Esophagus squamous epithelium (tissue), 5 donors: ENCODE measurements at places on chromosomes 2 and 18.

DNA sequence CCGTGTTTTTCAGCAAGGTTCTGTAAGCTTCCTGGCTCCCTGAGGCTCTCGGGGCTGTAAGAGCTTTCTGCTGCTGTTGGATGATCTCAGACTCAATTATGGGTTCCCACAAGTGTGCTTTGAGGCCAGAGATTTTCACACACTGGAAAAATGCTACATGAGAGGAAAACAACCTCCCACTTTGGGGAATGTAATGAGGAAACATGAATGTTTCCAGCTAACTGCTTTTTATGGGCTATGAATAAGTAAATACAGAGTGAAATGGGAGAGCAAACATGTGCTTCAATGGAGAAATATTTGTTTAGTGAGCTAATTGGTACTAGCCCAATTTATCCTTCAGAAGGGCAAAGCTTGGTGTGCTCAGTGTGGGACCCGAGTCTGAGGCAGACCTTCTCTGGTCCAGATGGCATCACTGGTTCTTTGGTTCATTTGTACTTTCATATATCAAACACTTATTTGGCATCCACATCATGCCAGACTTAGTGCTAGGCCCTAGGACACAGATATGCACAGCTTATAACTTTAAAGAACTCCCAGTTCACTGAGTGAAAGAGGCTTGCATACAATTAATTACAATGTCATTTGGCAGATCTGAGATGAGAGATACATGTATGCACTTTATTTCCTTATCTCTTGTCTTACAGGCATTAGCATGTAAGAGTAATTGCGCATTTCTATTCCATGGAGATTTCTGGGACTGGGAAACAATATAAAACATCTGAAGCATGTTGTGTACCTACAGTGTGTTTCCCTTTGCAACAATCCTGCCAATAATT, 248.8 kb downstream of the RDH14 start:
- no peak overlapping the region for H3K4me3 ChIP-seq
- no peaks in the 10 kb centered on the region for H3K27me3 ChIP-seq
- H3K4me1 ChIP-seq: no peaks in the 10 kb centered on the region
- no peaks in the 10 kb centered on the region for H3K36me3 ChIP-seq
- H3K27ac ChIP-seq: no peak overlapping the region
- no peak for DNase-seq

DNA sequence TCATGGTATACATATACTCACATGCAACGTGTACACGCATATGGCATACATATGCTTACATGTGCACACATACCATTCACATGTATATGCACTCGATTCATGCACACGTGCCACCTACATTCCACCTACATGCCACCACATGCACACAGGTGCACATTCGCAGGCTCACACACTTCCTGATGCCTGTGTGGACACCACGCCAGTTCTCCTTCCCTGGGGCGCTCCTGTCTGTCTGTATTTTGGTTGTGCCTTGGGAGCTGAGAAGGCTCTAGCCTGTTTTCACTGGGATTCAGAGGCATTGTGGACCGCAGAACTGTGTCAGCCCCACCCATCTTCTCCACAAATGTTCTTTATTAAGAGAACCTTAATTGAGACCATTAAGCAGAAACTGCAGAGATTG, 96.6 kb upstream of the CTDP1 start:
- H3K27ac ChIP-seq: no peak overlapping the region
- H3K4me1 ChIP-seq: no peaks in the 10 kb centered on the region
- no peaks in the 10 kb centered on the region for H3K36me3 ChIP-seq
- no peaks in the 10 kb centered on the region for H3K27me3 ChIP-seq

- H3K4me1 ChIP-seq: peaks cover 19% of the 10 kb centered on the region
- H3K4me3 ChIP-seq: peak overlapping the region; percentile 94
- H3K27ac ChIP-seq: peak overlapping the region; percentile 95
These were observed 759 bp upstream of the ACTR1B start for GRCh38 chr2:97664636-97664970.

- no peak overlapping the region for H3K4me3 ChIP-seq
- peaks cover 10% of the 10 kb centered on the region for H3K27me3 ChIP-seq
- peaks cover 7% of the 10 kb centered on the region for H3K4me1 ChIP-seq
- H3K36me3 ChIP-seq: no peaks in the 10 kb centered on the region
- H3K27ac ChIP-seq: no peak overlapping the region
These were observed 4.6 kb downstream of the DOCK10 start for GRCh38 chr2:225037415-225038230.

- no peaks in the 10 kb centered on the region for H3K4me1 ChIP-seq
- H3K27me3 ChIP-seq: peaks cover 28% of the 10 kb centered on the region
- no peaks in the 10 kb centered on the region for H3K36me3 ChIP-seq
- no peak for DNase-seq
- no peak overlapping the region for H3K27ac ChIP-seq
These were observed 235.4 kb downstream of the NDUFA10 start for GRCh38 chr2:239789711-239790110.

GRCh38 chr2:71609441-71609840, 156.1 kb downstream of the DYSF start:
- no peaks in the 10 kb centered on the region for H3K4me1 ChIP-seq
- H3K27ac ChIP-seq: no peak overlapping the region
- H3K36me3 ChIP-seq: no peaks in the 10 kb centered on the region
- H3K4me3 ChIP-seq: no peak overlapping the region
- peaks cover 9% of the 10 kb centered on the region for H3K27me3 ChIP-seq
- DNase-seq: no peak

DNA sequence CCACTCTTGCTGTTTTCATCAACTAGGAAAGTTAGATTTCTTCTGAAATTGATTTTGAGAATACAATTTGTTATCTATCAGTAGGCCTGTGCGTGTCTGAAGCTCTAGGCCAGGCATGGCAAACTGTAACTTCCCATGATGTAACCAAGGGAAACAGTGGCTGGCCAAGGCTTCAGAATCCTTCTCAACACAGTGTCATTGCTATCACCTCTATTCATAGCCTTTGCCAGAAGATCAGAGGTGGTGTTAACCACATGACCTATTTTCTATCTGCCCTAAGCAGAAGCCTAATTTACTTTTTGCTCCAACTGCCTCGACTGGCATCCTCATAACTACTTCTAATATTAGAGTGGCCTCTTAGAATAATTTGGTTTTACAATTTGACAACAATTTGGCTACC, 2.5 kb downstream of the ITGB6 start:
- no peak overlapping the region for H3K27ac ChIP-seq
- H3K4me3 ChIP-seq: no peak overlapping the region
- no peaks in the 10 kb centered on the region for H3K27me3 ChIP-seq
- H3K4me1 ChIP-seq: peaks cover 3% of the 10 kb centered on the region
- H3K36me3 ChIP-seq: peaks cover 27% of the 10 kb centered on the region

DNA sequence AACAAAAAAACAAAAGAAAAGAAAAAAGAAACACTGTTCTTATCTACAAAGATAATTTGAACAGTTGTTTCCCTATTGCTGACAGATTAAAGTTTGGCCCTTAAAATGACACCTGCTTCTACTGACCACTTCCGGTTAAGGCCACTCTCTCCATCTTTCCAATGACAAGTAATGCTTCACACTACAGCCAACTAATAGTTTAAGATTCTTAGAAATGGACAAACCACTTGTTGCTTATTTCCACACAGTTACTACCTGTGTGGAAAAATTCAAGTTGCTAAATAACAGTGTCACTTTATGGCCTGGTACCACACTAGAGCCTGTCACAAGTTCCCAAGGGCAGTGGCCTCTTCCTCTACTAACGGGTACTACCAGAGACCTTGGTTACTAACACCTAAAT, 2.4 kb downstream of the TMEM185B start:
- H3K27me3 ChIP-seq: no peaks in the 10 kb centered on the region
- DNase-seq: no peak
- H3K27ac ChIP-seq: no peak overlapping the region
- H3K4me3 ChIP-seq: no peak overlapping the region

GRCh38 chr2:168705534-168706470, 96.6 kb upstream of the NOSTRIN start:
- H3K36me3 ChIP-seq: no peaks in the 10 kb centered on the region
- H3K4me1 ChIP-seq: no peaks in the 10 kb centered on the region
- H3K4me3 ChIP-seq: no peak overlapping the region
- DNase-seq: no peak

GRCh38 chr2:20832606-20833005, 9.7 kb upstream of the LDAH start:
- no peak for DNase-seq
- no peaks in the 10 kb centered on the region for H3K36me3 ChIP-seq
- no peak overlapping the region for H3K27ac ChIP-seq
